ENCODE measurements at places on chromosomes 4 and X. TPM values are rescaled to one million over a fixed set of nuclear protein-coding genes. Genes with fewer than 3 reads are reported as not detected.

DNA sequence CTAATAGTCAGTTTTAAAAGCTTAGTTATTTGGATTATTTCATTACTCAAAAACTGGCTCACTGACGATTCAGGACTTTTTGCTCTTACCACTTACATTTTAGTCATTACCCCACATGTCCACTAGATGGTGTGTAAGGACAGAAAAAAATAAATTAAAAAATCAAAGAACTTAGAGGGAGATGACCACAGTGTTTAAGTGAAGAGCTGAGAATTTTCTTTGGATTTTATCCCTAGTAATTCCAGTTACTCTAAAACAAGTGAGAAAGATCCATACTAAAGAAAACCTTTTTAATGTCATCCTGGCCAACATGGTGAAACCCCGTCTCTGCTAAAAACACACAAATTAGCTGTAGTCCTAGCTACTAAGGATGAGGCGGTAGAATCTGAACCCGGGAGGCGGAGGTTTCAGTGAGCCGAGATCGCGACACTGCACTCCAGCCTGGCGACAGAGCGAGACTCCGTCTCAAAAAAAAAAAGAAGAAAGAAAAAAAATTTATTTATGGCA is 26.4 kb upstream of the TMPRSS11B start:
- peak; percentile 24 for DNase-seq

- DNase-seq = no peak
Observed at GRCh38 chr4:88613417-88613875, 21.2 kb downstream of the HERC3 start.

DNA sequence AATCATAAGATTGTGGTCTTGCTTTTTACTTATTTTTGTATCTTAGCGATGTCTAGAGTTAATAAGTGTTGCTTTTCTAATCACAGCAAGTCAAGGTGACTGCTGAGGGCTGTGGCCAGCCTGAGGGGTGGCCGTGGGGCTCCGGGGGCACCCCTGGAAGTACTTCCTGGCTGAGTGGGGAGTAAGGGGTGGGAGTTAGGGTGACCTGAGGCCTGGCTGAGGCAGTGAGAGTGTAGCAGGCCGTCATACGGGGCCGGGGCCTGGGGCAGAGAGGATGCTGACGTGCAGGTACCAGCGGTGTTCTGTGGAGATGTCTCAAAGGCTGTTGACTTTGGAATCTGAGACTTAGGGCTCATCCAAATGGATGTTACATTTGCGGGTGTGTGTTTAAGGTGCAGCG is 29.3 kb downstream of the PIGG start:
- DNase-seq = no peak

- no peak for DNase-seq
Observed at GRCh38 chr4:114087596-114088230, 108.3 kb upstream of the ARSJ start.

GRCh38 chr4:41318839-41319530 is 62.3 kb downstream of the UCHL1 start:
- DNase-seq = peak; percentile 80

The HCFC1 gene
- polyA plus RNA-seq = 31.0 TPM

The TDO2 gene
- polyA plus RNA-seq = 2.0 TPM

The ANKRD50 gene
- polyA plus RNA-seq = 8.1 TPM

Measured in A549 (cell line).